CD8-positive, alpha-beta memory T cell (primary cell): ENCODE measurements at places on chromosomes 6 and 20. TPM values are rescaled to one million over a fixed set of nuclear protein-coding genes. Genes with fewer than 3 reads are reported as not detected.
A peak's percentile ranks its signal among the peaks of the same experiment; 100 is the strongest.

- peak; percentile 29 for DNase-seq
- H3K4me1 ChIP-seq: no peaks in the 10 kb centered on the region
- H3K27me3 ChIP-seq: no peaks in the 10 kb centered on the region
- H3K36me3 ChIP-seq: no peaks in the 10 kb centered on the region
- H3K27ac ChIP-seq: no peak overlapping the region
Measured at GRCh38 chr6:39865011-39865888, 69.0 kb downstream of the MOCS1 start.

The NSFL1C gene
- 103 TPM for total RNA-seq

The PSMF1 gene
- total RNA-seq: 189 TPM

The EEF1A1 gene
- 8,727 TPM for total RNA-seq

DNA sequence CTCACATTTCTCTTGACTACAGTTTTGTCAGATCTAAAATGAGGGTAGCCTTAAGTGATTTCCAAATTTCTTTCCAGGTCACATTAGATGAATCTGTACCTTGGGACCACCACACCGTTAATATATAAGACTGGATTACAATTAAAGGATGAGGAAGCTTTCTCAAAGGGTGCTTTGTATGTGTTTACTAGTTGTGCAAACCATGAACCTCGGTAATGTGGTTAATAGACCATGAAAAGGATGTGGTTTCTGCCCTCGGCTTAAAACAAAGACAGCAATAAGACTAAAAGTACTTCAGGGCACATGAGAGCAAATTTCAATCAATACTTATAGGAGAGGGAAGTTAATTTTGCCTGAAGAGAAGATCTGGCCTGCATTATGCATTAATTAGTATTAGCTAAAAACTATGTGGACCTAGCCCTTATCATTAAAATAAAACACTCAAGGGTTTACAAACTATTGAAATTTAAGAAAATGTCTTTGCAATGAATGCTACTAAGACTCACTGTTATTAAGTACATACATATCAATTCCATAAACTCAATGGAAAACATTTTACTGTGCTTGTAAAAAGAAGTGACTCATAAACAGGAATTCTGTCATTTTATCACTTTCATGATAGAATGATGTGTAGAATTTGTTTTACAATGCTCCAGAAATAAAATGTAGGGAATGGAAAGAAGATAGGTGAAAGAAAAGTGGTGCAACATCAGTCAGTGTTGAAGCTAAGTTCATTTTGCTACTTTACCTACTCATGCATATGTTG is 936 bp upstream of the TMX4 start:
- peak; percentile 56 for DNase-seq
- no peaks in the 10 kb centered on the region for H3K27me3 ChIP-seq
- peaks cover 32% of the 10 kb centered on the region for H3K4me1 ChIP-seq
- peak overlapping the region; percentile 88 for H3K27ac ChIP-seq
- peak overlapping the region; percentile 71 for H3K4me3 ChIP-seq
- no peaks in the 10 kb centered on the region for H3K36me3 ChIP-seq

DNA sequence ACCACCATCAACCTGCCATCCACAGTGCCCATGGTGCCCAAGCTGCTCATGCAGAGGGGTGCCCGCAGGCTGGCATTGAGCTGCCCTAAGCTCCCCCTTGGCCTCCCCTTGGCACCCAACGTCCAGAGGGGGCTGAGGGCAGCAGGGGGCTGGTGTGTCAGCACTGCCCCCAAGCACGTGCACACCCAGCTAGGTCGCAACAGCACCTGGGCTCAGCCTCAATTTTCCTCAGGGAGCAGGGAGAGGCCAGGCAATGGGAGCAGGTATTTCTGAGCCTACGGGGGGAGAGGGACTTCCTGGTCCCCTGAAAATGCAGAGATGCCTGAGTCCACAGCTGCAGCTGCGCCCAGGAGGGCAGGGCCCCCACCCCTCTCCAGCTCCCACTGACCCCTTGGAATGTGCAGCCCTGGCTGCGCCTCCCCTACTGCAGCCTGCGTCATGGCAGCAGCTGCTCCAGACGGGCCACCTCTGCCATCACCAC is 204.2 kb downstream of the ANKRD60 start:
- no peak for DNase-seq
- H3K27me3 ChIP-seq: no peaks in the 10 kb centered on the region
- no peaks in the 10 kb centered on the region for H3K4me1 ChIP-seq

GRCh38 chr6:144568241-144568640 is 283.1 kb downstream of the UTRN start:
- DNase-seq: no peak
- H3K4me1 ChIP-seq: peaks cover 15% of the 10 kb centered on the region
- no peak overlapping the region for H3K27ac ChIP-seq
- no peak overlapping the region for H3K4me3 ChIP-seq
- no peaks in the 10 kb centered on the region for H3K27me3 ChIP-seq

The ZBTB46 gene
- total RNA-seq: 0.39 TPM

The TNXB gene
- 2.5 TPM for total RNA-seq

The ADGRF4 gene
- not detected for total RNA-seq

The ARFGEF3 gene
- 0.09 TPM for total RNA-seq

The SLC22A7 gene
- total RNA-seq: not detected

The PTPRT gene
- not detected for total RNA-seq

DNA sequence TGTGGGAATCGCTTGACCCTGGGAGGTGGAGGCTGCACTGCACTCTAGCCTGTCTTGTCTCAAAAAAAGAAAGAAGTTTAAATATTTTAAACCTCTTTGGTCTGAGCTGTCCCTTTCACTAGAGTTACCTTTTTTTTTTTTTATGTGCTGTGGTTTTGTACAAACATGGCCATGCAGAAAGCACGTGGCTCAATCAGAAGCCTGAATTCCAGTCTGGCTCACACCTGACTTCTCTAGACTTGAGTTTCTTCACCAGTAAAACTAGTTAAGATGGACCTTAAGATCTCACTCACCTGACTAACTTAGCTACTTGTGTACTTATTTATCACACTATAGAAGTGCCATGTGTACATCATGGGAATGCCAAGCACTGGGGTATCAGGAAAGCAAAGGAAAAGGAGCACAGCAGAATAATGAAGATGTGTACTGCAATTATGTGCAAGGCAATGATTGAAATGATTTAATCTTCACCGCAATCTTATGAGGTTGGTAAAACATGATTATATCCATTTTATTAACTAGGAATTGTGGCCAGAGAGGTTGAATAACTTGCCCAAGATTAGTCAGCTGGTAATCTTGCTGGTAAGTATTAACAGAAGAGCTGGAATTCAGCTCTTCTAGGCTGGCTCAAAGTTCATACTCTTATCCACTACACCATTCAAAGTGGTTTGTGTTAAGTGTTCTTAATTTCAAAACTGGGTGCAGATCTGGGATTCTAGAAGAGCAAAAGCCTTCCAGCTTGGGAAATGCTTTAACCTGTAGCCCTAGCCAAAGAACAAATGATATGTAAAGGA is 10.7 kb downstream of the HMGN3 start:
- H3K27ac ChIP-seq: no peak overlapping the region
- H3K4me1 ChIP-seq: no peaks in the 10 kb centered on the region
- H3K4me3 ChIP-seq: no peak overlapping the region
- no peak for DNase-seq
- H3K36me3 ChIP-seq: no peaks in the 10 kb centered on the region
- H3K27me3 ChIP-seq: no peaks in the 10 kb centered on the region

GRCh38 chr20:57802765-57803507 is 93.1 kb upstream of the PMEPA1 start:
- no peaks in the 10 kb centered on the region for H3K27me3 ChIP-seq
- no peak for DNase-seq
- H3K36me3 ChIP-seq: no peaks in the 10 kb centered on the region

- no peak overlapping the region for H3K4me3 ChIP-seq
- H3K36me3 ChIP-seq: no peaks in the 10 kb centered on the region
- no peak overlapping the region for H3K27ac ChIP-seq
- H3K4me1 ChIP-seq: no peaks in the 10 kb centered on the region
- DNase-seq: no peak
Measured at GRCh38 chr6:34806738-34807453, 15.0 kb downstream of the BLTP3A start.

DNA sequence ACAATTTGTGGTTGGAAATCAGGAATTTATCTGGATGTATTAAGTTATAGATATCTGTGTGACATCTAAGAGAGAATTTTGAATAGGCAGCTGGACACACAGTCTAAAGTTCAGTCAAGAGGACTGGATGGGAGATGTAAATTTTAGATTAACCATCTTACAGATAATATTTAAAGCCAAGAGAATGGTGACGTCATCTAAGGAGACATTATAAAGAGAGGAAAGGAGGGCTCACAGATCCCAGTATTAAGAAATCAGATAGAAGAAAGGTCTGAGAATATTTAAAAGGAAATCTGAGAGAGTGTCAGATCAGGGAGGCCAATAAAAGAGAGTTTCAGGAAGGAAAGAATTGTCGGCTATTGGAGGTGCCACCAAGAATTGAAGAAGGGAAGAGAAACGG is 9.4 kb downstream of the COL19A1 start:
- no peak overlapping the region for H3K27ac ChIP-seq
- H3K27me3 ChIP-seq: no peaks in the 10 kb centered on the region
- no peaks in the 10 kb centered on the region for H3K36me3 ChIP-seq
- no peak for DNase-seq
- no peak overlapping the region for H3K4me3 ChIP-seq

- H3K36me3 ChIP-seq: no peaks in the 10 kb centered on the region
- peak; percentile 71 for DNase-seq
- peak overlapping the region; percentile 73 for H3K27ac ChIP-seq
- H3K27me3 ChIP-seq: no peaks in the 10 kb centered on the region
- H3K4me3 ChIP-seq: peak overlapping the region; percentile 14
Measured at GRCh38 chr20:32539817-32540675, 45.1 kb downstream of the NOL4L start.

DNA sequence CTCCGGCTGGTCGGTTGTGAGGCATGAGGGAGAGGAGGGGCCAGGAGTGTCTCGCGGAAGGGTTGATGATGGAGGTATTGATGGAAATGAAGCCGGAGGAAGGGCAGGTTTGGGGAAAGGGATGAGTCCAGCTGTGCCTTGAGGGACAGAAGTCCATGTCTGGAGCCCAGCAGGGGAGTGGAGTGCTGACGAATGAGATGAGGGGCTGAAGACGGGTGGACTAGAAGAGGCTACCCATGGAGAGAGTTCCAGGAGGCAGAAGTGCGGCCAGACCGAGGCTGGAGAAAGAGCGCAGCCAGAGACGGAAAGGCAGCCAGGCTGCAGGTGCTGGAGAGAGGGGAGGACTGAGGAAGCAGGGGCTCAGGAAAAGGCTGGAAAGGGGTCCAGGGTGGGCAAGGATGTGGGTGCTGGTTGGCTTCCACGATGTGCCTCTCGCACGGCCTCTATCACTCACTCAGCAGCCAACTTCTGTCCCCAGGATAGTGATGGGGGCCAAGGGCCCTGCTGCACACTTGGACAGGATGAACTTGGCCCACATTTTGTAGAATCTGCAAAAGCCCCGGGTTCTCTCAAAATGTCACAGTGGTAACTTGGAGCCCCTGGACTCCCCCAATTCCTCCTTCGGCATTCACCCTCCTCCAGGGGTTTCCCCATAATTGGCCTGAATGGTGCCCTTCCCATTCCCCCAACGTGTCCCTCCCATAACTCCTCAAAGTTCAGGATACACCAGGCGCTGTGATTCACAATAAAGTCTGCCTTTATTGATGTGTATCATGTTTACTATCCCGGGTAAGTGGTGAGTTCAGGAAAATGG is 627 bp upstream of the EIF6 start:
- H3K27me3 ChIP-seq: no peaks in the 10 kb centered on the region
- peaks cover 7% of the 10 kb centered on the region for H3K36me3 ChIP-seq

The TCP11 gene
- not detected for total RNA-seq

The LY6G6C gene
- total RNA-seq: not detected

The MYO6 gene
- total RNA-seq: 5.8 TPM

The KIF6 gene
- 0.22 TPM for total RNA-seq

The SPATA25 gene
- total RNA-seq: 1.9 TPM

- peaks cover 7% of the 10 kb centered on the region for H3K27me3 ChIP-seq
- DNase-seq: no peak
- no peaks in the 10 kb centered on the region for H3K36me3 ChIP-seq
- no peak overlapping the region for H3K4me3 ChIP-seq
- H3K4me1 ChIP-seq: no peaks in the 10 kb centered on the region
- no peak overlapping the region for H3K27ac ChIP-seq
Measured at GRCh38 chr6:136995521-136995920, 49.2 kb downstream of the IL20RA start.

DNA sequence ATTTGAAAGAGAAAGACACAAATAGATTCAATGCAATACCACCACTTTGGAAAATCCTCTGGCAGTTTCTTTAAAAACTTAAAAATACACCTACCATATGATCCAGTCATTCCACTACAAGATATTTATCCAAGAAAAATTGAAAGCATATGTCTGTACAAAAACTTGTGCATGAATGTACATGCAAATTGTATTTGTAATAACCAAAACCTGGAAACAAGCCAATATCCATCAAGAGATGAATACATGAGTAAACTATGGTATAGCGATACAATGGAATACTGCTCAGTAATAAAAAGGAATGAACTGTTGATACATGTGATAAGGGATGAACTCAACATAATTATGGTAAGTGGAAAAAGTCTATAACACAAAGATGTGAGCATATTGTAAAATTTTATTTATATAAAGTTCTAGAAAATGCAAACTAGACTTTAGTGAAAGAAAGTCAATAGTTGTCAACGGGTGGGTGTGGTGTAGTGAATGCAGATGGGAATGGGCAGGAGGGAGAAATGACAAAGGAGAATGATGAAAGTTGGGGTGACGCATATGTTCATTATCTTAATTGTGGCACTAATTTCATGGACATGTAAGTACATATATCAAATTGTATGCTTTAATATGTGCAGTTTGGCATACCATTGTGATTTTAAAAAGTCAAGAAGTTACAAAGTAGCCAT is 347.5 kb downstream of the SAMD5 start:
- H3K27ac ChIP-seq: no peak overlapping the region
- no peaks in the 10 kb centered on the region for H3K36me3 ChIP-seq
- no peak for DNase-seq

DNA sequence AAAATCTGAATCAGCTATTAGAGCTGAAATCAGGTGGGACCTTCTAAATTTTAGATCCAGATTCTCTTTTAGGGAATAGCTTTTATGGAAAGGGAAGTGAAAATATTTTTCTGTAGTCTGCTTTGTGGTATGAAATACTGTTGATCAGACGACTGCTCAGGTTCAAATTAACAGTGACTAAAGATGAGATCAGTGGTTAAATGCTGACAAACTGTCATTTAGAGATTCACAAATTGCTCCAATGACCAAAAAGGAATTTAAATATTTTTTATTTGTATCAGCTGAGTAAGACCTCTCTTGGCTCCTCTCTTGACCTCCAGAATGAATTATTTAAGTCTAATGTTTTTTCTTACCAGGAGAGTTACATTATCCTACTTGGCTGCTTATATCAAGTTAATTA is 77.3 kb downstream of the KCNQ5 start:
- no peak overlapping the region for H3K4me3 ChIP-seq
- no peak for DNase-seq
- H3K27ac ChIP-seq: no peak overlapping the region
- H3K27me3 ChIP-seq: no peaks in the 10 kb centered on the region
- no peaks in the 10 kb centered on the region for H3K36me3 ChIP-seq
